ENCODE measurements at places on chromosomes 7 and 10.
A peak's percentile ranks its signal among the peaks of the same experiment; 100 is the strongest.

DNA sequence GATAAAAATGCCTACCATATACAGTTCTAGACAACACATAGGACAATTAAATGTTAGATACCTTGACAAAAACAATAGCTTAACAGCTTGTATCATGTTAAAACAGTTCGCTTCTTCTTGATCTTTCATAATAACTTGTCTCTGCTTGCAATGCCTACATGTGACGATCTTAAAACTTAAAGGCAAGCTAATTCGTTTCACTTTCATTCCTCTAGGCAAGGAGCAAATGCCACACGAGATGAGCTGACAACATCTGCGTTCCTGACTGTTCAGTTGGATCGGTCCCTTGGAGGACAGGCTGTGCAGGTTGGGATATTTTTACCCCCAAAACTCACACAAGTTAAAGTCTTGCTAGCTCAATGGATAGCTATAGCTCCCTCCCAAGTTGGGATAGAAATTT, 51.6 kb upstream of the ARL4A start:
- DNase-seq: no peak

GRCh38 chr7:135938563-135938962, 38.6 kb downstream of the MTPN start:
- DNase-seq: no peak

GRCh38 chr7:36840904-36841303, 116.6 kb upstream of the AOAH start:
- no peak for DNase-seq

DNA sequence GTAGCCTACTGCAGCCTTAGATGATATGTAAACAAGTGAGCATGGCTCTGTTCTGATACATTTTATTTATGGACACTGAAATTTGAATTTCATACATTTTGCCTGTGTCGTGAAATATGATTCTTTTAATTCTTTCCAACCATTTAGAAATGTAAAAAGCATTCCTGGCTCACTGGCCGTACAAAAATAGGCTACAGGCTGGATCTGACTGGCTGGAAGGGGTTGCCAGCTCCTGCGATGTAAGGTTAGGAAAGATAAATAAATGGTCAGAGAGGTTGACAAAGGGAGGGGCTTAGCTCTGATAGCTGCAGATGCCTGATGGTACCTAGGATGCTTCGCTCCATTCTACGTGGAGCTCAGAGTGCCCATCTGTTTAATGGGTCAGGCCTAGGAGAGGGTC, 3.4 kb downstream of the ADCYAP1R1 start:
- no peak for DNase-seq

- no peak for DNase-seq
These were observed 299.9 kb upstream of the PITRM1 start for GRCh38 chr10:3472287-3473051.

DNA sequence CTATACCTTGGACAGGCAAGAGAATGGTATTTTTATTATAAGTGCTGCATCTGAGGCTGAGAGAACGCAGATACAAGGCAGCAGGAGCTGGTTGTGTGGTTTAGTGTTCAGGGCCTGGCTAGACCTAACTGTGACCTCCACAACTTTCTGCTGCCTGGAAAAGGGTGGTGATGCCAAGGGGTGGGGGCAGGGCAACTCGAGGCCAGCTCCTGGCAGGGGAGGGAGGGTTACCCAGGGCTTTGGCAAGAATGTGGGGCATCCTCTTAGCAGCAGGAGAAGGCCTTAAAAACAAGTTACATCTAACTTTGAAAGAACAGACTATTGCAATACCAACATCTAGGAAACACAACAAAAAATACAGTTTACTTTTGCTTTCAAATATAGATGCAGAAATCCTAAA, 13.0 kb downstream of the MXI1 start:
- peak; percentile 56 for DNase-seq

DNA sequence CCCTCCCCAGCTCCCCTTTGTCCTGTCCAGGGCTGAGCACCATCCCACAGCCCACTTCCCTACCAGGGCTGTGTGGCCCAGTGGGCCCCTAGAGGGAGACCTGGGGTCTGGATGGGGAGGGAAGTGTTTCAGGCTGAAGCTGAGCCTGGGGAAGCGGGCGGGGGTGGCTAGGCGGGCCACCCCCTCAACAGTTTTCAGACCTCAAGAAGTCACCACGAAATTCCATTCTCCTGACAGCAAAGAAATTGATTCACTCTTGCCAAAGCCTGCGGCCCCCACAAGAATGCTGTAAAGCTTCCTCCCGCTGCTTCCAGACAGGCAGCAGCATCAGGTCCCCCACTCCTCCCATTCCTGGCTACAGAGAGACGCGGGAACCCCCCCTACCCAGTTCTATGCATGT, 2.5 kb upstream of the LFNG start:
- DNase-seq: no peak

DNA sequence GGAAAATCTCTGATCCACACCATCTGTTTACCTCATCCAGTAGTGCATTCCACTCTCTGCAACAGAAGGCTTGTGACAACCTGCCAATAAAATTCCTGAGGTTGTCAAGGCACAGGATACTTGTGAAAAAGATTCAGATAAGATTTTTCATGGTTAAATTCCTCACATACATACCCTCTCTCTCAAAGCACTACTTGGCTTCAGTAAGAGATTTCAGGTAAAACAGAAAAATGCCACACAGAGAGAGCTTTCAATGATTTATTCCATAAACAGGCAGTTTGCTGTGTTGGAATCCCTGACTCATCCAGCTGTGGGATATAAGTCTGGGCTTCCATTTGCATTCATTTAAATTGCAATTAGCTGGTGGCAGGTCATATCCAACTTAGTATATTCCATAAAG, 99.7 kb upstream of the CAV2 start:
- DNase-seq: no peak

- peak; percentile 71 for DNase-seq
These were observed 59.1 kb upstream of the ZNF32 start for GRCh38 chr10:43707770-43708169.

DNA sequence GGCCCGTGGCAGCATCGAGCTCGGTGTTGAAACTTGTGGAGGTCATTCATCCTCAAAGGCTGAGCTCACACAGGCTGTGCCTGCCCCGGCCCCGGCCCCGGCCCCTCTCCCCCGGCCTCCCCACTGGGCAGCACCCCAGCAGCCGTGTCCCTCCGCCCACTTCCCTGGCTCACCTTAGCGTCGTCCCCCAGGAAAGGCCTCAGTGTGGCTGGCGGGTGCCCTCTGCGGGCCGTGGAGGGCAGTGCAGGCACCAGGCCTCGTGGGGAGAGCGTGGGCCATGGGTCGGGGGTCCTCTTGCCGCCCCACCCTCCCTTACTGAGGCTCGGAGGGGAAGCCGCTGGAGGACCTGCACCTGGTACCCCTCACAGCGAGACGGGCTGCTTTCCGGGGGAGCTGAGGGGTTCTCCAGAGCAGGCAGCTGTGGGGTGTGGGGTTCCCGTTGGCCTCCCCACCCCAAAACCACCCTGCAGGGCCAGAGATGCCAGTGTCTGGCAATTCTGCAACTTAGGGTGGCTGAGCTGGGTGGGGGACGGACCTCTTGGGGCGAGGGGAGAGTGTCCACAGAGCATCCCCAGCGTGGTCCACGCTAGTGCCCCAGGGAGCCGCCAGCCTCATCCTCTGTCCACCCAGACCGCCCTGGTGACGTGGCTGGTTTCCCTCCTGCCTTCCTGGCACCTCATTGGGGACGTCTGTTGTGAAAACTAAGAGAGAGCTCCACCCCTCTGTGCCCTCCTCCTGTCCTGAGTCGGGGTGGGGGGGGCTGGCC, 44.2 kb upstream of the DPYSL4 start:
- DNase-seq: peak; percentile 42

DNA sequence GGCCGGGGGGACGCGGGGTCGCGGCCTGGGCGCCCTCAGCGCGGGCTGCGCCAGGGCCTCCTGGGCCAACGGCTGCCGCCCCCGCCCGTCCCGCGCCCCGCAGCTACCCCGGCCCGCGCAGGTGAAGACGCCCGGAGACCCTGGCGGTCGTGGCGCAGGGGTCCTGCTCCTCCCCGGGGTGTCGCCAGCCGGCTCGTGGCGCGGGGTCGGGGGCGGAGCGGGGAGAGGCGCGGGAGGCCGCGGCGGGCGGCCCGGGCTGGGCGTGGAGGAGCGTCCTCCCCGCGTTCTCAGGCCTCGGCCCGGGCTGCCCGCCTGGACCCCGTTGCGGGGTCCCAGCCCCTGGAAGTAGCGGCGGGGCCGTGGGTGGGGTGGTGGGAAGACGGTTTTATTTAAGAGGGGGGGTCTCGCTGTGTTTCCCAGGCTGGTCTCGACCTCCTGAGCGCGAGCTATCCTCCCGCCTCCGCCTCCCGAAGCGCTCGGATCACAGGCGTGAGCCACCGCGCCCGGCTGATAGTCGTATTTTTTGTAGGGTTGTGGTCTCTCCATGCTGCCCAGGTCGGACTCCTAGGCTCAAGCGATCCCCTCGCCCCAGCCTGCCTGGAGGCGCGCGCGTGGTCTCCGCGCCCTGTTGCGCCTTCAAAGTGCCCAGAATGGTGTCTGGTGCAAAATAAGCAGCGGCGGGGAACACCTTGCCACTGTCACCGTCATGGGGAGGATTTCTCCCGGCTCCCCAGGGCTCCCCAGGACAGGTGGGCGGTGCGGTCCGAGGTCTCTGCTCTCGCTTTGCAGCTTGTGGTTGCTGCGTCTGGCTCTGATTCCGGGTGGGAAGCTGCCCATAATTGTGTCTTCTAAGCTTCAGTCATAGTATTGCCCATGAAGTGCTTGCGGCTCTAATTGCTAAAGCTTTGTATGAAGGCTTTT, 15.3 kb upstream of the SUN1 start:
- no peak for DNase-seq

DNA sequence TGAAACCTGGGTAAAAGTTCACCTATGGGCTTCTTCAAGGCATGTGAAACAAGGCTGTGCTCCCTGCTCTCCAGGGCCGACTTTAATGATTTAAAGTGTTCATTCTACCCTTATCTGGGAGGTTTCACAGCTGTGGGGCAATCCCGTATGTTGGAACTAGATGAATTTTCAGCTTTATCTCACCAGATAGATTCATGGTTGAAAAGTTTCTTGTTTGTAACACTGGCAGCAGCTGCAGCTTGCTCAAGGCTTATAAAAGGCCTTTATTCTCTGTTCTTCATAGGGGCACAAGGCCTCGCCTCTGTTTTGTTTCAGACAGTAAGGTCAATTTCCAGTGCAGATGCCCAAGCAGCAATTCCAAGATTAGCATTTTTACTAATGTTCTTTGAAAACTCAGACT, 70.4 kb upstream of the DNAJB12 start:
- peak; percentile 47 for DNase-seq

- no peak for DNase-seq
These were observed 272.8 kb upstream of the TCERG1L start for GRCh38 chr10:131584287-131584686.

GRCh38 chr7:140003913-140004382, 58.8 kb downstream of the PARP12 start:
- no peak for DNase-seq

DNA sequence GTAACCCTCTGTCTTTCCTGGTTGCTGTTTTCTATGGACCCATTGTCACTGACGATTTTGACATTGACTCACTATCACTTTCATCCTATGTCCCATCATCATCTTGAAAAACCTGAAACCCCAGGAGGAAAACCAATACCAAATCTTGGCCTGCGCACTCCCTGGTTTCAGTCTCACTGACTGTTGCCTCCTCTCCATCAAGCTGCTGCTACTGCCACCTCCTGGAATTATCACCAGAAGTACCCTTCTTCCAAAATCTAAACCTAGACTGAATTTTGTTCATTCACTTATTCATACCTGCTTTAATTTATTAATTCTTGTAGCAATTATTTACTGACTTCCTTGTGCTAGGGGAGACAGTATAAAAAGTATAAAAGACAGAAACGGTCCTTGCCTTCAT, 44.5 kb upstream of the ACBD5 start:
- no peak for DNase-seq

DNA sequence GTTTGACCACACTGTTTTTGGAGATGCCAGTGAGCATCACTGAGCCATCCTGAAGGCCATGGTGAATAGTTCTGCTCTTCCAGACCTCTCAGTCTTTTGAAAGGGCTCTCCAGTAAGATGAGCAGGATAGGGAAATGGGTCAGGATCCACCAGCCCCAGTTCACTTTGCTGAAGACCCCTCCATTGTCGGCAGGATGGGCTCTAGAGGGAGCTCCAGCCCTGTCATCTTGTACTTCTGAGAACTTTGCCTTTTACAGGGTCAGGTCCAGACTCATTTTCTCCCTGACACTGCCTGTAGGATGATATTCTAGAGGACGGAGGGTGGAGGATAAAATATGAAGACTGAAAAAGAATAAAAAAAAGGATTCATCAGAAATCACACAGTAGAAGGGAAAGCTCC, 13.1 kb downstream of the LHFPL3 start:
- DNase-seq: no peak

DNA sequence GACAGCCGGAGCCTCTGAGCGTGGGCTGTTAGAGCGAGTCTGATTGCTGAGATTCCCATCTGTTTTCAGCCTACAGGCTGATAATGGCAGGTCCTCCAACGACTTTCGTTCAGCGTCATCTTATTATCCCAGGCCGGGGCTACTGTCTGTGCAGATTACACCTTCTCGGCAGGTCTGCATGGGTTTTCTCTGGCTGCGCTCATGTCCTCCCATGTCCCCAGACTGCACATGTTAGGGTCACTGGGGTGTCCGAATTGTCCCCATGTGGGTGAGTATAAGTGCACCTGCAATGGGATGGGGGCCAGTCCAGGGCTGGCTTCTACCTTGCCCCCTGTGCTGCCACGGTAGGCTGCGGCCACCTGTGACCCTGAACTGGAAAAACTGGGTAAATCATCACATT, 257.8 kb downstream of the COBL start:
- no peak for DNase-seq

DNA sequence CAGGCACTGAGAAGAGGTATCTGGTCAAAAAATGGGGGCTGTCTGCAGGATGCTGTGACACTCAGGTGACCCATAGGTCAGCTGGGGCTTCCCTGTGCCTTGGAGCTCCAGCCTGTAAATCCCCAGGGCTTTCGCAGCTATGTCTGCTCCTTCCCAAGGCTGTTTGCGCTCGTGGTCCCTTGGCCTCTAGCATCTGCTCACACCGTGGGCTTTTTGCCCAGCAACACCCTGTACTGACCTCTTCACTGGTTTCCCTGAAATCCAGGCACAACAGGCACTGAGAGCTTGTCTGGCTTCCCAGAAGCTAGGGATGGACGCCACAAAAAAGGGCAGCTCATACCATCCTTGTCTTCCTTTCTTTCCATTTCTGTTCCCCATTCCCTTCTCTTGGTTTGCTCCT, 280.3 kb upstream of the HABP2 start:
- DNase-seq: peak; percentile 69

DNA sequence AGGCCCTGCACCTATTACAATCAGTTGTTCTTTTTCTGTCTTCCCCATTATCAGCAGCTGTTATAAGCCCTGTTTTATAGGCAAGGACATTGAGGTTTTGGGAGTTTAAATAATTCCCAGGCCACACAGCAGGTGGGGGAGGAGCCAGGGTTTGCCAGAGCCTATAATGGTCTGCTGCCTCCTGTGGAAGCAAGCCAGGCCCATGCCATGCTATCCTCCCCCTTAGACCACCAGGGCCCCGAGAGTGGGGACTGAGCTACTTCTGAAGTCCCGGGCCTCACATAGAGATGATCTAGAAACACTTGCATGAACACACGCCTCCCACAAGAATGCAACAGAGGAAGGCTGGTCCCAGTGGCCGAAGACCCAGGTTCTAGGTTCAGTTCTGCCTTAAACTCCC, 141.7 kb downstream of the SH3PXD2A start:
- DNase-seq: peak; percentile 42
